Immature natural killer cell (primary cell): ENCODE measurements at places on chromosomes 12 and 14. TPM values are rescaled to one million over a fixed set of nuclear protein-coding genes. Genes with fewer than 3 reads are reported as not detected.

The KRT85 gene
- not detected for polyA plus RNA-seq

The GRIN2B gene
- not detected for polyA plus RNA-seq

DNA sequence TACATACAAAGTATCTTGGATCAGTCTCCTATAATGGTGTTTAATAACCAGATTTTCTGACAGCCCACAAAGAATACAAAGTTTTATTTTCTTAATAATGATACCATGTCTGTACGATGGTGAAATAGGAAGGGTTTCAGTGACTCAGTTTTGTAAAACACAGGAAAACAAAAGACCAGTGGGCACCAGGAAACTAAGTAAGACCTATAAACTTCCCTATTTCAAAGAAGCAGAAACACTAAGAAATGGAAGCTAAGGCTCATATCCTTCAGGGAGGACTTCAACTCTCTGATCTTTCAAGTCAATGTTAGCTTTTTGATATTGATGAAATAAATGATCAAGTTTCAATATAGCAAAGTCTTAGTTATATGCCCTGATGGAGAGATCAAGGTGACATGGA, 196.0 kb downstream of the DUSP6 start:
- no peak overlapping the region for H3K4me3 ChIP-seq
- H3K4me1 ChIP-seq, result no peaks in the 10 kb centered on the region
- no peak overlapping the region for H3K27ac ChIP-seq
- no peaks in the 10 kb centered on the region for H3K36me3 ChIP-seq

The LRRC10 gene
- not detected for polyA plus RNA-seq

- H3K27ac ChIP-seq, result no peak overlapping the region
- no peak overlapping the region for H3K4me3 ChIP-seq
- H3K4me1 ChIP-seq, result no peaks in the 10 kb centered on the region
- no peak for DNase-seq
- no peaks in the 10 kb centered on the region for H3K36me3 ChIP-seq
- H3K27me3 ChIP-seq, result peaks cover 1% of the 10 kb centered on the region
Measured at GRCh38 chr14:76090616-76091391, 60.9 kb upstream of the GPATCH2L start.

The MMP17 gene
- not detected for polyA plus RNA-seq

DNA sequence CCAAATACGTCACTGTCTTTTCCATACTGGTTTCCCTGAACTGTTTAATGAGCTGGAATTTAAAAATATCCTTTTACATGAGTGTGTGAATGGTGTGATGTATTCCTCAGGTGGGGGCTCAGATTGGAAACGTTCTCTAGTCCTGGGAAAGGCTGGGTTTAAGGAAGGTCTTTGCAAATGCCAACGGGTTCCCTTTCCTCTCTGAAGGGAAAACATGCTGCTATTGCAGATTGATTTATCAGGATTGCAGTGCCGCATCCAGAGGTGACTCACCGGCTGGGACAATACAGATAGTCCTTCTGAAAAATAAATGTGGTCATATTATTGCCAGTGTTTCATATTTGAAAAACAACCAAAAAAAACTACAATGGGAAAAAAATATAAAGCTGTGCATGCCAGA, 193.1 kb upstream of the FLRT2 start:
- H3K36me3 ChIP-seq, result no peaks in the 10 kb centered on the region
- no peak for DNase-seq
- H3K4me1 ChIP-seq, result no peaks in the 10 kb centered on the region
- no peak overlapping the region for H3K4me3 ChIP-seq
- H3K27me3 ChIP-seq, result no peaks in the 10 kb centered on the region
- H3K27ac ChIP-seq, result no peak overlapping the region

GRCh38 chr12:47894068-47894467, 10.7 kb downstream of the VDR start:
- H3K36me3 ChIP-seq, result no peaks in the 10 kb centered on the region
- no peak overlapping the region for H3K4me3 ChIP-seq
- peaks cover 6% of the 10 kb centered on the region for H3K4me1 ChIP-seq
- H3K27me3 ChIP-seq, result peaks cover 4% of the 10 kb centered on the region
- DNase-seq, result no peak

- peaks cover 37% of the 10 kb centered on the region for H3K4me1 ChIP-seq
- DNase-seq, result no peak
- H3K27me3 ChIP-seq, result no peaks in the 10 kb centered on the region
- peak overlapping the region; percentile 50 for H3K27ac ChIP-seq
Measured at GRCh38 chr14:103819503-103820307, 27.7 kb downstream of the PPP1R13B start.

- peak overlapping the region; percentile 87 for H3K4me3 ChIP-seq
- no peak for DNase-seq
- H3K36me3 ChIP-seq, result no peaks in the 10 kb centered on the region
- H3K27me3 ChIP-seq, result peaks cover 30% of the 10 kb centered on the region
- H3K4me1 ChIP-seq, result peaks cover 61% of the 10 kb centered on the region
Measured at GRCh38 chr14:60250257-60251035, 1.4 kb downstream of the PPM1A start.

DNA sequence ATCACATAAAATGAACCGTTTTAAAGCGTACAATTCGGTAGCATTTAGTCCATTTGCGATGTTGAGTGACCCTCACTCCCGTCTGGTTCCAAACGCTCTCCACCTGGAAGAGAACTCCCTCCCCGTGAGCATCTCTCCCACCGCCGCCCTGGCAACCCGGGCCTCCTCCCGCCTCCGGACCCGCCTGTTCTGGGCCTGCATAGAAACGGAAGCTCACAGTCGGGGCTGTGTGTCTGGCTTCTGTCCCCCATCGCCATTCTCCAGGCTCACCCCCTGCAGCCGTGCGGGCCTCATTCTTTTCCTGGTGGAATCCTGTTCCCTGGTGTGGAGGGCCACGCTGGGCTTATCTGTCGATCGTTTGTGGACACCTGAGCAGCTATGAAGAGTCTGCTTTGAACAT, 17.3 kb downstream of the LRCOL1 start:
- H3K4me3 ChIP-seq, result no peak overlapping the region
- H3K27me3 ChIP-seq, result peaks cover 10% of the 10 kb centered on the region
- H3K36me3 ChIP-seq, result no peaks in the 10 kb centered on the region
- no peak for DNase-seq
- H3K27ac ChIP-seq, result no peak overlapping the region

GRCh38 chr12:113246478-113247122, 25.3 kb downstream of the TPCN1 start:
- H3K4me3 ChIP-seq, result no peak overlapping the region
- no peak overlapping the region for H3K27ac ChIP-seq
- no peak for DNase-seq
- no peaks in the 10 kb centered on the region for H3K4me1 ChIP-seq
- H3K36me3 ChIP-seq, result no peaks in the 10 kb centered on the region
- H3K27me3 ChIP-seq, result no peaks in the 10 kb centered on the region

GRCh38 chr14:101446387-101446969, 114.8 kb upstream of the DIO3 start:
- no peak for DNase-seq
- H3K27me3 ChIP-seq, result peaks cover 46% of the 10 kb centered on the region
- H3K4me3 ChIP-seq, result no peak overlapping the region

DNA sequence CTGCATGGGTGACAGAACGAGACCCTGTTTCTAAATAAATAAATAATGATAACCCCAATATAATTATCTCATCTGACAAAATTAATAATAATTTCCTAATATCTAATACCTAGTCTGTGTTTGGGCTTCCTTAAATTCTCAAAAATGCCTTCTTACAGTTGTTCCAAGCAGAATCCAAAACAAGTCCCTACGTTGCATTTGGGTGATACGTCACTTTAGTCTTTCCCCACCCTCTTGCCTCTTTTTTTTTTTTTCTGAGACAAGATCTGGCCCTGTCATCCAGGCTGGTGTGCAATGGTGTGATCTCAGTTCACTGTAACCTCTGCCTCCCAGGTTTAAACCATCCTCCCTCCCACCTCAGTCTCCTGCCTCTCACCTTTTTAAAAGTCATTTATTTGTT, 26.7 kb downstream of the VEZT start:
- H3K4me3 ChIP-seq, result no peak overlapping the region
- H3K4me1 ChIP-seq, result peaks cover 46% of the 10 kb centered on the region
- DNase-seq, result no peak
- peaks cover 4% of the 10 kb centered on the region for H3K36me3 ChIP-seq

DNA sequence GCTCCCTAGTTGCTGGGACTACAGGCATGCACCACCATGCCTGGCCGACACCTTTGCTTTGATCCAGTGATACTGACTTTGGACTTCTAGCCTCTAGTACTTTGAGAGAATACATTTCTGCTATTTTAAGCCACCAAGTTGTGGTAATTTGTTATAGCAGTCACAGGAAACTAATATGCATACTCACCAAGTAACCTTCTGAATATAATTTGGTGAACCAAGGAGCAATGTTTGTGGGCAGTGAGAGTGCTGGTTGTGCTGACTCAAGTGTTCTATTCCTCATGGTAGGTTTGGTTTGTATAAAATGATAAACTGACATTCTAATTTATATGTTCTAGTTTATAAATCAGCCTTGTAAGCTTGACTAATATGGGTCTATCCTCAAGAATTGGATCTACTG, 42.4 kb upstream of the MMP19 start:
- no peak overlapping the region for H3K27ac ChIP-seq
- no peak for DNase-seq
- no peaks in the 10 kb centered on the region for H3K36me3 ChIP-seq
- H3K4me3 ChIP-seq, result no peak overlapping the region
- H3K4me1 ChIP-seq, result no peaks in the 10 kb centered on the region

GRCh38 chr14:50117456-50117855, 1.1 kb upstream of the VCPKMT start:
- peak overlapping the region; percentile 99 for H3K27ac ChIP-seq
- H3K27me3 ChIP-seq, result peaks cover 5% of the 10 kb centered on the region

The TCL1B gene
- polyA plus RNA-seq, result not detected

GRCh38 chr14:62143245-62143644, 381.0 kb downstream of the SNAPC1 start:
- H3K4me3 ChIP-seq, result no peak overlapping the region

The OR6C4 gene
- not detected for polyA plus RNA-seq

- no peak overlapping the region for H3K4me3 ChIP-seq
- no peaks in the 10 kb centered on the region for H3K36me3 ChIP-seq
- H3K27ac ChIP-seq, result no peak overlapping the region
- H3K27me3 ChIP-seq, result peaks cover 3% of the 10 kb centered on the region
Measured at GRCh38 chr12:1925684-1926006, 7.2 kb upstream of the CACNA2D4 start.

DNA sequence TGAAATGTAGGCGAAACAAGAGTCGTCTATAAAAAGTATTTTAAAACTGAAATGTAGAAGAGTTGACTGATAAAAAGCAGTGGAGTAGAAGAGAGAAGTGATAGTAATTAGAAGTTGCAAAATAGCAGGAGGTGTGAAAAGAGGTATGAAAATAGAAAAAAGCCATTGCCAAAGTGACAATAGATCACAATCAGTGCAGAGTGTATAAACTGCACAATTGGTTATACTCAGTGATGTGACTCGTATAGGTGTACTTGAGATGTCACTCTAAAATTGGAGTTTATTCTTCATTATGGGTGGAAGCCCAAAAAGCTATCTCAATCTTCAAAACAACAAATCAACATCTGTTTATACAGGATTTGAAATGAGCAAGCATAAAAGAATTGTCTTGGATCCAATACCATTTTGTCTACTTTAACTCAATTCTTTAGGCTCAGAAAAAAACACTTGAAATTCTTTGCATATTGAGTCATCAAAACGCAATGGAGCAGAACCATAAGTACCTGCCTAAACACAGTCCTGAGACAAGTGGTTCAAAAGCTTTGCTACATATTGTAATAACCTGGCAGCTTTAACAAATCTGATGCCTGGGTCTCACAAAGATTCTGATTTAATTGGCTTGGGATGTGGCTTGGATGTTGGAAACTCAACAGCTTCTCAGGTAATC, 8.8 kb downstream of the IKBIP start:
- H3K4me3 ChIP-seq, result no peak overlapping the region
- no peak overlapping the region for H3K27ac ChIP-seq
- H3K36me3 ChIP-seq, result no peaks in the 10 kb centered on the region
- H3K4me1 ChIP-seq, result peaks cover 5% of the 10 kb centered on the region
- no peak for DNase-seq

DNA sequence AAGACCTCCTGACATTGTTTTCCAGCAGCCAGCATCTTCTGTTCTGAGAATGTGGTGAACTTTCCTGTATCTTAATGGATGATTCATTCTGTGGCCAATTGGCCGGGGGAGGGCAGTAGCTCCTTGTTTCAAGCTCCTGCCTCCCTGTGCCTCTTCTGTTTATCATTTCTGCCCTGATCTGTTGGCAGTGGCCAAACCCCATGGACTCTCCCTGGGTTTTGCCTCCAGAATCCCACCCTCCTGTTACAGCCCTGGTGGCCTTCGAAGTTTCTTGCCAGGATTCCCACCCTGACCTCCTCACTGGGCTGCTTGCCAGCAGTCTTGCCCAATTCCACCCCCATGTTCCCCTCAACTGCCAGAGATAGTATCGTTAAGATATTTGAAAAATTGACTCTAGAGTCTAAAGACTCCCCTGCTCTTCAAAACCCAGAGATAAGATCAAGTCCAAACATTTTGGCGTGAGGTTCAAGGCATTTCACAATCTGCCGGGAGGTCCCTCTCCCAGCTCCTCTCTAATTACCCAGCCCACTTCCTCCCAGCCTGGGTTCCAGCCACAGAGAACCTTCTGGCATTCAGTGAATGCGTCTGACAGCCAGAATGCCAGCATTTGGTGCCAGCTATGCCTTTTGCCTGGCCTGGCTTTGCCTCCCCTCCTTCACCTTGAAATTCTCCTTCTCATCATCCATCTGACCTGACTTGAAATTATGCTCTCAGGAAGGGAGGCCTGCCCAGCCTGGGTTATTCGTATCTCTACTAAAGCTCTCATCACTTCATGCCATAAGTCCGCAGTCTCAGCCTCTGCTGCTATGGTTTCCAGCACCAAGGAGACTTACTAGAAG, 37.7 kb upstream of the TXNRD1 start:
- no peaks in the 10 kb centered on the region for H3K27me3 ChIP-seq
- DNase-seq, result no peak
- no peaks in the 10 kb centered on the region for H3K4me1 ChIP-seq
- H3K27ac ChIP-seq, result no peak overlapping the region
- no peak overlapping the region for H3K4me3 ChIP-seq
- H3K36me3 ChIP-seq, result no peaks in the 10 kb centered on the region

DNA sequence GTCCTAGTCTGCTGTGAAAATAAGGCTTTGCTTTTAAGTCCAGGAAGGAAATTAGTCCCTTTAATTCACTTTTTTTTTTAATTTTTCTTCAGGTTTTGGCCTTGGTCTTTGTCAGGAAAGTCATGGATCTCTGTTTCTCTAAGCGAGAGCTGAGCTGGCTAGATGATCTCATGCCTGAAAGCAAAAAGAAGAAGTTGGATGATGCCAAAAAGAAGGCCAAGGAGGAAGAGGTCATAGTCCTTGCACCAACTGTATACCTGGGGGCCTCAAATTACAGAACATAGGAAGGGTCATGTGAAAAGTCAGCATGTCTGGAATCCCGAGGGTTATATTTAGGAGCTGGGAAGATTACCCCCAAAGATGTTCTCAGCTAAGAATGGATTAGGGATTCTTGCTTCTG, 72.3 kb downstream of the SLC4A8 start:
- no peak for DNase-seq
- no peaks in the 10 kb centered on the region for H3K27me3 ChIP-seq
- H3K4me3 ChIP-seq, result no peak overlapping the region

- H3K36me3 ChIP-seq, result no peaks in the 10 kb centered on the region
- H3K27ac ChIP-seq, result no peak overlapping the region
- no peaks in the 10 kb centered on the region for H3K4me1 ChIP-seq
- DNase-seq, result no peak
- H3K27me3 ChIP-seq, result no peaks in the 10 kb centered on the region
Measured at GRCh38 chr12:61797266-61797665, 462.9 kb upstream of the USP15 start.

GRCh38 chr12:119157978-119158377, 20.8 kb upstream of the HSPB8 start:
- peaks cover 2% of the 10 kb centered on the region for H3K27me3 ChIP-seq
- no peak for DNase-seq
- H3K4me1 ChIP-seq, result no peaks in the 10 kb centered on the region
- no peaks in the 10 kb centered on the region for H3K36me3 ChIP-seq
- no peak overlapping the region for H3K27ac ChIP-seq
- no peak overlapping the region for H3K4me3 ChIP-seq
